T-helper 17 cell (primary cell): ENCODE measurements at places on chromosomes 2 and 18. TPM values are rescaled to one million over a fixed set of nuclear protein-coding genes. Genes with fewer than 3 reads are reported as not detected.

Gene SIX3
- not detected for total RNA-seq

- no peak for DNase-seq
Observed at GRCh38 chr2:238726670-238727584, 121.0 kb upstream of the TWIST2 start.

GRCh38 chr2:32363597-32363996, 6.8 kb downstream of the BIRC6 start:
- DNase-seq = no peak

Gene GPR39
- not detected for total RNA-seq

DNA sequence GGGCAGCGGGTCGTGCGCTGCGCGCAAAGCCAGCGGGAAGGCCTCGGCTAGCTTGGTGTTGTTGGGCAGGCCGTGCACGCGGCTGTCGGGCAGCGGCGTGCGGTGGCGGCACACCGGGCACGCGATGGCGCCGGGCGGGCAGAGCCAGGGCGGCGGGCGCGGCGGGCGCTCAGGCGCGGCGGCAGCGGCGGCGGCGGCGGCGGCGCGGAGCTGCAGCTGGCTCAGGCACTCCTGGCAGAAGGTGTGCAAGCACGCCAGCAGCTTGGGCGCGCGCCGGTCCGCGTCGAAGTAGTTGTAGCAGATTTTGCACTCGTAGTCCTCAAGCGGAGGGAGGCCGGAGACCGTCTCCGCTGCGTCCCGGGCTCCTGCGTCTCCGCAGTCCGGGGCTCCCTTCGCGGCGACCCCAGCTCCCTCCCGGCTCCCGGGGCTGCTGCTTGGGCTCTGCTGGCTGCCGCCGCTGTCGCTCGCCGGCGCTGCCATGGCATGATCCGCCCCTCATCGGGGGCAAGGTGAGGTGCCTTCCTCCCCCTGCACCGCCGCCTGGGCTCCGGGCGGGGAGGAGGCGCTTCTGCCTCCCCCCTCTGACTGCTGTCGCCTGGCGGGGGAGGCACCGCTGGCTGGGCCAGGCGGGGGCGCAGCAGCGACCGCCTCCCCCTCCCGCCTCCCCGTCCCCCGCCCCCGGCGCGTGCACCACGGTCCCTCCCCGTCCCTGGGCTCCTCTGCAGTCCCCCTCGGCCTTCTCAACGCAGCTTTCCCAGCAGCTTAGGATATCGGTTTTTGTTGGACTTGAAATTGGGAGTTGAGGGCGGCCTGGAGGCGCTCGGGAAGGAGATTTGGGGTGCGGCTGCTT, 21.0 kb upstream of the PAX3 start:
- DNase-seq = no peak

Gene ELP2
- 147 TPM for total RNA-seq

Gene PHOSPHO2
- total RNA-seq = 3.8 TPM

DNA sequence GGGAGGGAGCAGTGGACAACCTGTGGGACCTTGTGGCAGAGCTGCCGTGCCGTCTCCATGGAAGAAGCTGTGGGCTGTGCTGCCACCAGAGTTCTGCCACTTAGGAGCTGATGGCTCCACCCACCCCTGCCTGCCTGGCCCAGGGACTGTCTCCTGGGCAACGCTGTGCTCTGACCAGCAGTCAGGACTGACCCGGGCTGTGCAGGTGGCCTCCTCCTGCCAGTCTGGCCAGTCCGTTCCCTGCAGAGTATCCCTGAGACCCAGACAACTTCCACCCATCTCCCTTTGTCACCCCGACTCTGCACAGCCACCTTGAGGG, 12.8 kb downstream of the ASIC4 start:
- DNase-seq = no peak

Gene UNC80
- total RNA-seq = not detected

Gene GGCX
- total RNA-seq = 15.6 TPM

DNA sequence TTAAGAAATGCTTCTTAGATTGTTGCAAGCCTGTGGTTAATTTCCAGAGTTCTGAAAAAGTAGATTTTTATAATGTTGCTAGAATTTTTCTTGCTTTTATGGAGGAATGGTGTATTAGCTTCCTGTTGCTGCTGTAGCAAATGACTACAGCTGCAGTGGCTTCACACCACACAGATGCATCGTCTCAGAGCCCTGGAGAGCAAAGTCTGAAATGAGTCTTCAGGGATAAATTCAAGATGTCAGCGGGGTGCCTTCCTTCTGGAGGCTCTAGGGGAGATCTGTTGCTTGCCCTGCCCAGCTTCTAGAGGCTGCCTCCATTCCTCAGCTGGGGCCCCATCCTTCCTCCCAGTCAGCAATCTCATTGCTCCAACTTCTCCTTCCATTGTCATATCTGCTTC, 187.8 kb downstream of the ZNF516 start:
- no peak for DNase-seq

DNA sequence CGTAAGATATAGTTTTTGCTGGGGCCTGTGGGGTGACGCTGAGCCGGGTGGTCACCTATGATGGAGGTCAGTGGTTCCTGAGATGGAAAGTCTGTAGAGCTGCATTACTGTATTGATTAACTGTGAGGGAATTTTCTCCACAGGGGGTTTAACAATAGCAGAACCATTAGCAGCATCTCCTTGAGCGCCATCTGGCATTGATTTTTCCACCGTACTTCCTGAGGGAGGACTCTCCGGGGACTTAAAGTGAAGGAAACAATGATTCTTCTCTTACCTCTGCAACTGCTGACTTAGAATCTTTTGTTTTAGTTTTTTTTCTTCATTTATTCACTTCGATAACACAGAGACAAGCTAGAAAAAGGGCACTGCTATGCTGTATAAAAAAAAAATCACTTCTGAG, 22.6 kb upstream of the RNF125 start:
- no peak for DNase-seq

DNA sequence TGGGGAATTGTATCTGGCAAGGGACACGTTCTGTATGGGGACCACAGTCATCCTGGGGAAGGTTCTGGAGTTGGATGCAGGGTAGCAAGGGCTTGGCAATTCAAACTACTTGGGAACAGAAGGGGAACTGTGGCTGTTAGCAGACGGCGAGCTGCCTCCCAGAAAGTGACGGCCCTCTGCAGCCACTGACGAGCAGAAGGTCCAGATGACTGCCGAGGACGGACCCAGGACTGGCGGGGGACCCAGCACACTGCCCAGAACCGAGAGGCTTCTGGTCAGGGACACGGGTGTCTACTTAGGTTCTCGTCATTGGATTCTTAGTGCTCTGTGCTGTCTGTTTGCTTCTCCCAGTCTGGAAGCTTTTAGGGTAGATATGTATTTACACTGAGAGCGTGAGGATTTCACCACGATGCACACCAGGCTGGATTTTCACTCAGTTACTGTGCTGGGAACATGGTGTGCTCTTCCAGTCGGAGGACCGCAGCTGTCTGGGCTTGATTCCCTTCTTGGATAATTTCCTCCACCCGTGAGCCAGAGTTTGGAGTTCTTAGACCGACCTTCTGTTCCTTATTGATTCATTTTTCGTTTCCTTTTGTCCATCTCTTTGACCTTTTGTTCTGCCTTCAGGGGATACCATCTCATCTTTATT, 13.4 kb downstream of the GPR35 start:
- no peak for DNase-seq

- no peak for DNase-seq
Observed at GRCh38 chr18:31426871-31427406, 20.6 kb upstream of the DSG3 start.

Gene FECH
- 10.8 TPM for total RNA-seq

GRCh38 chr18:37362158-37362890, 203.3 kb downstream of the CELF4 start:
- DNase-seq = no peak

- DNase-seq = no peak
Observed at GRCh38 chr18:13642440-13642827, 83.9 kb downstream of the FAM210A start.

GRCh38 chr18:37502036-37502435, 63.6 kb downstream of the CELF4 start:
- DNase-seq = no peak

GRCh38 chr18:75652528-75652927, 225.0 kb upstream of the SMIM21 start:
- DNase-seq = no peak

DNA sequence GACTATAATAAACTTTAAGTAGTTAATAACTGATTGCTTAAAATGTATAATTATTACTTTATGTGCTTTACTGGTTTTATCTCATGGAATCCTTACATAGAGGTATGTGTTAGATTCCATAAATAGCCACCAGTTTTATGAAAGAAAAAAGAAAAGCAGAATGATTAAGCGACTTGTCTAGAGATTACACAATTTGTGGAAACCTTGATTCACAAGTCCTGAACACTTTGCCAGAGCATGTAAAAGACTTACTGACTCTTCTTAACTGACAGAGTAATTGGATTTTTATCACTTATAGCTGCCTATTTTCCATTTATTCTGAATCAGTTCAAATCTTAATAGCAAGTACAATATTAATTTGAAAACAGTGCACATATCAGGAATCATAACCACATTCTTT, 448.7 kb upstream of the NETO1 start:
- DNase-seq = no peak
